ENCODE measurements at places on chromosomes 6 and 20. TPM values are rescaled to one million over a fixed set of nuclear protein-coding genes. Genes with fewer than 3 reads are reported as not detected.
A peak's percentile ranks its signal among the peaks of the same experiment; 100 is the strongest.

GRCh38 chr6:33298773-33299236, at the start of gene RGL2:
RGL2 (minus strand) TSS chr6:33298942; CDS start chr6:33298610, 332 bp downstream.
- DNase-seq = peak; percentile 77

The LAMA2 gene
- total RNA-seq = 55.6 TPM

The NPEPL1 gene
- total RNA-seq = 15.4 TPM

The FAM162B gene
- total RNA-seq = 8.0 TPM

The PXDC1 gene
- total RNA-seq = 83.8 TPM

DNA sequence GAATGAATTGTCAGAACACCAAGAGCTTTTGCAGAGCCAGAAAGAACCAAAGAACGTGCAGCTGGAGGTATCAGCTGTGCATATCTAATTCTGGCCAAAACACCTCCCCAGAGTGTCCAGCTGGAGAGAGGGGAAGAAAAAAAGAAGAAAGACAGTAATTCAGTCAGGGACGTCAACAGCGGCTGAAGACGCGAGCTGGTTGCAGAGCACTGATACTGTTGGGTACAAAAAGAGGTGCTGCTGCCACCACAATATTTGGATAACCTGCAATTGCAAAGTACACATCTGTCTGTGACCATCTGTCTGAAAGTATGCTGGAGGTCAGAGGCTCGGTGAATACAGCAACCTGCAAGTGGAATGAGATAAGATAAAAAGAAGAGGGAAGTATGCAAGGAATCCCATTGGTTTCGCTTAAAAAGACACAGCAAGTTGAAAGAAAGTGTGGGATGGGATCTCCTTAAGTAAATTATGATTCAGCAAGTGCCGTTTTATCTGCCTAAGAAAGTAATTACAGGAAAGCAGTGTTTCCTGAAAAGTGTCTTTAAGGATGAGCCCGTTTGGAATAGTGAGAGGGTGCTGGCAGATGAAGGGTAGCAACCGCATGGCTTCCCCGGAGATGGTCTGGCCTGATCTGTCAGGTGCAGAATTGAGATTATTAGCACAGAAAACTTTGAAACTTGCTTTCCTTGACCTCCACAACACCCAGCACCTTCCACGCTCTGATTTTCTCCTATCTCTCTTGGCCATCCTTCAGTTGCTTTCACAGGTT, 189.9 kb upstream of the PRDM1 start:
- peak; percentile 19 for DNase-seq

The RAD21L1 gene
- total RNA-seq = not detected

The MPIG6B gene
- total RNA-seq = not detected

DNA sequence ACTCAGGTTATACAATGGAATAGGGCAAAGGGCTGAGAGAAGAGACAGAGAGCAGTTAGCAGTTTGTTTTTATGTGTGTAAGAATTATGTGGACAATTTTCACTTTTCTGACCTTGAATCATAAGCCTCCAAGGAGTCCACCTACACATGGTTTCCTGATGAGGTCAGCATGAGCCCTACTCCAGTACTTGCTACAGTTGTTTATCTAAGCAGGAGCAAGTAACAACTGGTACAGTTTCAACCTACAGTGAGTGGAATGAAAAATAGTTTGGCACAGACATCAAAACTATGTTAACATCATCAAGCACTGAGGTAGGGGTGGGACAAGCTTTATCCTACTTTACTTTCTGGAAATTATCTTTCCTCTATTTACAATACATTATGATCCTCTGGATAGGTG, 426.7 kb upstream of the ID4 start:
- peak; percentile 55 for DNase-seq

The FITM2 gene
- 6.8 TPM for total RNA-seq

DNA sequence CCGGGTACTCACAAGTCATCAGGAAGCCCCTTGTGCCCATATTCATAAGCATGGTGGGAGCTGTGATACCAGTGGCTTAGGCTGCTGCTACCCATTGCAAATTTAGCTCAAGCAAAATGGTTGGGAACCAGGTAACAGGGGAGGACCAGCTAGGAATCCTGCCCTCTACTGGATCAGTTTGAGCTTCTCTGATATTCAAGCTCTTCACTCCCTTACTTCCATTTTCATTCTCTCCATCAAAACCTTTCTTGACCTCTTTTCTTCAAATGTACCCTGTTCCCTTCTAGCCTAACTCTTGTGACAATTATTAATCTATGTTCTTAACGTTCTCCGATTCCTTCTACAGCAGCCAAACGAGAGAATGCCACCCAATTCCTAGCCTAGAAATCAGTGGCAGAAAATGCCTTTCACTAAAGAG, 9.7 kb downstream of the NOL7 start:
- peak; percentile 53 for DNase-seq

DNA sequence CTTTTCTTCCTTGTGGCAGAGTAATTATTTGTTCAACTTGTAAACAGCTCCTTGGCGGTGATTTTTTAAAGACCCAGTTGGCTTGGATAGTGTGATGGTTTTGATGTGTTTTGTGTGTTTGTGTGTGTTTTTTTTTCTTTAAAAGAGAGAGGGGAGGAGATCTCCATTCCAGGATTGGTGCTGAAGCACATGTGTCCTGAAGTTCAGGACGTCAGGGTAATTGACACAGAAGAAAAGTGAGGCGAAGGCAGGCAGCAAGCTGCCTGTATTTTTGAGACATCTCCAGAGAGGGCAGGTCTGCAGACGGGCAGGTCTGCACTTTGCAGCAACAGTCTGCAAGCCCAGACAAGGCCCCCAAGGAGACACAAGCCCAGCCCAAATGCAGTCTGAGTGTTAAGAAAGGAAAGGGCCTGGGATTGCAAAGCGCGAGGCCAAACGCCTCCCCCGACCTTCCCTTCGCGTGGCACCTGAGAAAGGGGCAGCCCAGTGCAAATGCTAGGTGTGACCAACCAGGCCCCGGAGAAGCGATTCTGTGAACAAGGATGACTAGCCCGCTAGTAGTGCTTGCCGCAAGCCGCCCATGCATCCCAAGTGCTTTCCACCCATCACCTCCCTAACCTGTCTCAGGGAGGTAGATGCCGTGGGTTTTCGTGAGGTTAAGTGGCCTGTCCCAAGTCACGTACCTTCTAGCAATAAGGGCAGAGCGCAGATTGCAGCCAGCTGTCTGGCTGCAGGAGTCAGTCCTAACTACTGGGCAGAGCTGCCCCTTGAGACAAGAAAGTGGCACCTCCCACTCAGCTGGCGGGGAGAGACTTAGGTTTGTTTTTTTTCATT, 230.5 kb downstream of the ZMYND8 start:
- no peak for DNase-seq

DNA sequence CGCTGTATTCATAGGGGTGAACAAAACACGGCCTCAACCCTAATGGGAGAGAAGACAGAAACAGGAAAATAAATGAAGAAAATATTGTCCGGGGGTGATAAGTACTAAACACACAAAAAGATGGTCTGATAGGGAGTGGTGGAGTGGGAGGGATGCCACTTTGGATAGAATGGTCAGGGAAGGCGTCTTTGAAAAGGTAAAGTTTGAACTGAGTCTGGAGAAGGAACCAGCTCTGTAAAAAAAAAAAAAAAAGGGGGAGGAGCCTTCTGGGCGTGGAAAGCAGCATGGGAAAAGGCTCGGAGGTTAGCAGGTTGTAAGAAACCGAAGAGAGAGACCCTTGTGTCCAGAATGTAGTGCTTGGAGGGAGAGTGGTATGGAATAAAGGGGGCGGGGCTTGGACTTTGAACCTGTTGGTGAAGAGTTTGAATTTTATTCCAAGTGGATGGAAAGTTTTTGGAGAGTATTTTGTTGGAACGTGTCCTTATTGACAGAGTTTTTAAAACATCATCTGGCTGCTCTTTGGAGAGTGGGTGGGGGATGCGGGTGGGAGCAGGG, 1.8 kb downstream of the CHMP4B start:
- peak; percentile 83 for DNase-seq

The EBF4 gene
- total RNA-seq = 11.6 TPM

- DNase-seq = peak; percentile 19
Measured at GRCh38 chr6:143594647-143595046, 83.1 kb upstream of the PHACTR2 start.

- peak; percentile 44 for DNase-seq
Measured at GRCh38 chr6:5398530-5398929, 137.2 kb downstream of the FARS2 start.

GRCh38 chr6:113644861-113645575, 212.1 kb upstream of the MARCKS start:
- no peak for DNase-seq

Data from hepatocyte (in vitro differentiated cells).